ENCODE measurements at places on chromosomes 7 and 10.

- DNase-seq: no peak
Measured at GRCh38 chr7:123355576-123356190, 155.9 kb upstream of the SLC13A1 start.

GRCh38 chr7:68015122-68015977, 1018.7 kb downstream of the TYW1 start:
- no peak for DNase-seq

DNA sequence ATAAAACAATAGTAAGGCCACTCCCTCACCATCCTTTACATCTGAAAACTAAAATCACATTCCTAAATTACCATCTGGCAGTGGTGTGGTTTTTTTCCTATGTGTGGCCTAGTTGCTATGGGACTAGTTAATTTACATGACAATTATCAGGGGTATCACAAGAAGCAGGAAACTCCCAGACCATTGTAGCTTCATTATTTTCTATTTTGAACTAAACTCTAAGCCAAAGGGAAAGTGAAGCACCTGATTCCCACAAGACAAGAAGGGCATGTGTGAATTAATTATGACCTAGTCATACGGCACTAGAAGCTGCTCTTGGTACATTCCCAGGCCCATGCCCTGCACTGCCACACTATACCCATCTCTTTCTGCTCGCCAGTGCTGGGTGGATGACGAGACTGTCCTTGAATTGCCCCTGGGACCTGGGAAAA, 103.4 kb downstream of the ATXN7L1 start:
- DNase-seq: no peak

GRCh38 chr10:44752451-44753441, 158.4 kb upstream of the TMEM72 start:
- DNase-seq: no peak

- DNase-seq: no peak
Measured at GRCh38 chr7:24152877-24153472, 131.0 kb upstream of the NPY start.

DNA sequence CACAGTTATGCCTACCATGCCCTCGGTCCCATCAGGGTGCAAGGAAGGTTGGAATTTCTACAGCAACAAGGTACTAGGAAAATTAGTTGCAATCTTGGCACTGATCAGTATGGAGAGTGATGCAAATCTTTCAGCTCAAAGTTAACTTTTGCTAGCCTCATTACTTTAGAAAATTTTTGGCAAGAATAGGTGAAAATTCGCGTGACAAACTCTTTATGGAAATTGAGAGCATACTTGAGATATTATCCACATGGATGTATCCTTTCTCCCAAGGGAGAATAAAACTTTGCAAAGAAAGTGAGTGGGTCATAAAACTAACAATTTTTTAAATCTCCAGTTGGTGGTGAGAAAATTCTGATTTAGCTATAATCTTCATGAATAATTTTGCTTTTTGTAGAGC, 71.1 kb upstream of the SLC39A12 start:
- no peak for DNase-seq

GRCh38 chr10:110516815-110517492, 19.2 kb downstream of the DUSP5 start:
- no peak for DNase-seq

DNA sequence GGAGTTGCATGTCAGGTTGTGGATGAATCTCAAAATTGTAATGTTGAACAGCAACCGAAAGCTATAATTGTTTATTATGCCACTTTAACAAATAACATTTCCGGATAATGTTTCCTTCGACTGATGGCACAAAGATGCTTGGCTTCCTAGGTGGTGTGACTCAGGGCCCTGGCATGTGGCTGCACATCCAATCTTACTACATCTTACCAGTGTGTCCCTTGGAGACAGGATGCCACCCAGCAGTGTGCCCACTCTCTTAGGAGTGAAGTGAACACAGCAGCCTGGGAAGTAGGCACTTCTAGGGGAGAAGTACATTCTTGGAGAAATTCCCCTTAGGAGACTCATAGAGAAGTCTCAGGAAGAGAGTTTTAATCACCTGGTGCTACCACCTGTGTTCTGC, 33.0 kb upstream of the GPR26 start:
- DNase-seq: no peak

DNA sequence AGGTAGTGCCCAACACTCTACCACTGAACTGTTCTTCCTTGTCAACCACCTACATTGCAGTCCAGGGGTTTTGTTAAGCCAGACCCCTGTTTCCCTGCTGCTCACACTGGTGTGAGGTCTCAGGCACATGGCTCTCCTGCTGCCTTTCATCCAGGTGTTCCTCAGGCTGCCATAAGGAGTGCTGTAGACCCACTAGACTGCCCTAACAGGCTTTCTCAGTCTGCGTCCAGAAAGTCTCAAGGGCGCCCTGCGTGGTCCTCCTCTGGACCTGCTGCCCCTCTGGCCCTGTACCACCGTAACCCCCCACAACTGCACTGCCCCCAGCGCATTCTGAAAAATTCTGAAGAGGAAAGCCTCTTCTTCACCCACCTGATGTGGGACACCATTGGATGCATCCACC, 225.7 kb upstream of the ANKRD30A start:
- DNase-seq: no peak

DNA sequence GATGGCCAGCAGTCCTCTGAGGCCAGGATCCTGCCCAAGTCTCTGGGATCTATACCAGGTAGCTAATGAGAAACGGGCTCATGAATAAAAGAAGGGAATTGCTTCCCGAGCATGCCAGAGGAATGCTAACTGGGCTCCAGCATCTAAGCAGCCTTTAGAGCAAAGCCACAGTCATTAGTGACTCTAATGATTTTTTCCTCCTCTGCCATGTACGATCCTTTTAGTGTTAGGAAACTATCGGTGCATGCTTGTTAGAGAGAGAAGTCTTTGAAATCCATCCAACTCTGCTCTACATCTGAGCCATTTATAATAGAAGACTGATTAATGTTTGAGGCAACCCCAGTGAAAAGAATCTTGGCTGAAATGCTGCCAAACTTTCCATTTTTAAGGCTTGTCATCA, 124.9 kb upstream of the TCERG1L start:
- DNase-seq: no peak

DNA sequence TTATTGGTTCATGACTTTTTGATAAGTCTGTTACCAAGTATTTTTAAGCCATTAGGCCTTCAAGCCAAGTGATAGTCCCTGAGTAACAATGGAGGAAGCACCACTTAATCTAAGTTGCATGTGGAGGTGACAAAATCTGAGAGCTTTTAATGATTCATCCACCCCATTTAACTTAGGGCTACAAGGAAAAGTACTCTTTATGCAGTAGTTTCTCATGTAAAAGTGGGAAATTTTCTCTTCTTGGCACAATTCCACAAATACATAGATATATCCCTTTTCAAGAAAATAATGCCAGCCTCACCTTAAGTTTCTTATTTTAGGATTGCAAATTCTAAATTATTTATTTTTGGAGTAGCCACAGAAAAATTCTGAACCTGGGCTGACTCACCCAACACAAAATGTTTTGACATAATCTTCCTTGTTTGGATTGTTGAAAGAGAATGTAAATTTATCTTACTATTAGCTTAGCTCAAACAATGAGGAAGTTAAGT, 85.7 kb downstream of the SUGCT start:
- DNase-seq: no peak

DNA sequence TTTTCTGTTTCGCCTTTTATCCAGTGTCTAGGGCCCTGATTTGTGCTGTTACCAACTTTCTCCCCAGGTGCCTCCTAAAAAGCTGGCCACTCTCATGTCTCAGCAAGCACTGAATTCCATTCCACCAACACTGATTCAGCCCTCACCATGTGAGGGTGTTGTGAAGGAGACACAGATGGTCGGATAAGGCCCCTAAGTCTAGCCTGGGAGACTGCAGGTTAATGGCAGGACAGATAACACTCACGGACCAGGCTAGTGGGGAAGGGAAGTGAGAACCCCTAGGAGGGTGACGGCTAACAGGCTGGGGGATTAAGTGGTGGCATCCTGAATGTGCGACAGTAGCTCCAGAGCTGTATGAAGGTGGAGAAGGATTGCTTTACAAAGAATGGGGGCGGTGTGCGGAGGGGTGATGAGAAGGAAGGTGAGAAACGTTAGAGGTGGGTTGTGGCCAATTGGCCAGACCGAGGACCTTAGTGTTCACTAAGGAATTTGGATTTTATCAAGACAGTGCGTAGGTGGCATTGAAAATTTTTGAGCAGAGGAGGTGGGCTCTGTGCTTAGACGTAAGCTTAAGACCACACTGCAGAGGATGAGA, 3.8 kb upstream of the DUSP5 start:
- no peak for DNase-seq

GRCh38 chr10:128482052-128482451, 355.8 kb upstream of the MKI67 start:
- no peak for DNase-seq

DNA sequence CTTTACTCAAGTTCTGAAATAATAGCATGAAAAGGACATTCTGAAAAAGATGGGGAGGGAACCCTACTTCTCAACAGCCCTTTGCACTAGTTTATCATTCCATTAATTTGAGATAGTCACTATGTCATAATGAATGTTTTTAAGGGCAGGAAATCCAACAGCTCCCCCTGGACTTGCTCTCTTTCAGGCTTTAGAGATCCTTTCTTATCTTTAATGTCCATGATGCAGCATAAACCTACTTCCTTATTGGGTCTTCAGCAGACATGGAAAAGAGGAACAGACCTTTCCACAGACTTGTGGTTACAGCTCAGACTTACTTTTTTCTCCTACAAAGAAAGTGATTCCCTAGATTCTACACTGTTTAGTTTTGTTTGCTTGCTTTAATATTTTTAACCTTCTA, 87.3 kb downstream of the IDE start:
- DNase-seq: no peak

GRCh38 chr10:59891349-59891748, 15.0 kb downstream of the CCDC6 start:
- no peak for DNase-seq

- DNase-seq: no peak
Measured at GRCh38 chr10:91974960-91975359, 51.4 kb downstream of the BTAF1 start.

GRCh38 chr7:134910214-134910890, 76.0 kb upstream of the AGBL3 start:
- no peak for DNase-seq

DNA sequence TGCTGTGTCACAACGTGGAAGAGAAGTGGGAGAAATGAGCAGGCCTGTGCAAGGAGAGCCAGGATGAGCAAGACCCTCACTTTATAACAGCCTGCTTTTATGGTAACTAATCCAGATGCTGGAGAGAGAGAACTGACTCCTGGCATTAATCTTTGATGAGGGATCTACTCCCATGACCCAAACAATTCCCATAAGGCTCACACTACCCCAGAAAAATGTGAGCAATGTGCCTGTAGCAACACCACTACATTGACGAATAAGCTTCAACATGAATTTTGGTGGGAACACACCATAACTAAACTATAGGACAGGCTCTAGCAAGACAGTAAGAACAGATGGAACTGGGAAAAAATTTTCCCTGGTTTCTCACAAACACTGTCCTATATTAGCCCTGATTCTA, 173.6 kb upstream of the PRSS58 start:
- no peak for DNase-seq

DNA sequence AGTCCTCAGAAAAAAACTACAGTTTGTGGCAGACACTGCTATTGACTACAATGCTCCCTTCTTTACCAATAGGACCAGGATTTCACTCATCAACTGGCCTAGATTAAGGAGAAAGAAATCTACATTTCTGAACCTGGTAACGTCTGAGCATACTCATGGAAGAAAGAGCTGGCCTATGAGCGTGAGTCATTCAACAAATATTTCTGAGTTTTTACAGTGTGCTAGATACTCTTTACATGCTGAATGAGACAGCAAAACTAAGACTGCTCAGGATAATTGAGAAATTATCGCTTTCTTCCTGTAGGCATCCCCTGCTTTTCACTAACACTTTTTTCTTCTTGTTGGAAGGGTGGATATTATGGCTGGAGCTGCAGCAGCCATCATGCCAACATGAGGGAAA, 609.7 kb downstream of the TNS3 start:
- no peak for DNase-seq

DNA sequence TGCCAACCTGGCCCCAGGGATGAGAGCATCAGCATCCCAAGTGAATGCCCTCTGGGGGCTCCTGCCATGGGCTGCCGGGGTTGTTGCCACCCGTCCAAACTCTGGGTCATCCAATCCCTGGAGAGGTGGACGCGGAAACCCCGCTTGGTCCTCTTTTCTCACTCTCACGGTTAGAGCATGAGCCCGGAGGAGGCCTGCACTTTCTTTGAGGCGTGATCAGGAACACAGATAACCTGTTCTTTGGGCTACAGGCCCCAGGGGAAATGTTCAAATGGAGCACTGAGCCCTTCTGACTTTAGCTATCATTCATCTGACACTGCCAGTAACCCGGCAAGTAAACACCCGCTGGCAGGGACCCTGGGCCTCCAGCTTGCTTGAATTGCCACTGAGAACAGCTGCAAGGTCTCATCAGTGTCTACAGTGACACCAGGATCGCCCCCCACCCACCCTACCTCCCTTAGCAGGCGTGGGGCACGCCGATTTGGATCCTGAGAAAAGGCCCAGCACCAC, 29.4 kb upstream of the SLF2 start:
- no peak for DNase-seq

- no peak for DNase-seq
Measured at GRCh38 chr10:62115842-62116241, 152.8 kb downstream of the RTKN2 start.

DNA sequence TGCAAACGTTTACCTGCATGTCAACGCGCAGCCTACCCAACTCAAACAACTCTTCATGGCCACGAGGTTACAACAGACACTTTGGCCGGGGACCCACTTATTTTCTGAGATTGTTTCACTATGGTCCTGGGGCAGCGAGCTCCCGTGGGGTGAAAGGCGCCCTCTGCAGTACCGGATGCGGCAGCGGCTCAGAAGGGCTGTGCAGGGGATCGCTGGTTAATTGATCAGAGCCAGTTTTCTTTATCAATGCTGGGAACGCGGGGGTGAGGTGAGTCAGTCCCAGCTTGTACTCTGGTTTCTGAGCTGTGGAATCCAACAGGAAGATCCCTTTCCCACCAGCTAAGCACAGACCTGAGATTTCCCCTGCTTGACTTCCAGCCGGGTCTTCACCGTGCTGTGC, 366.5 kb upstream of the KLF6 start:
- no peak for DNase-seq

GRCh38 chr10:31646519-31646918, 282.1 kb downstream of the ARHGAP12 start:
- DNase-seq: no peak

- DNase-seq: no peak
Measured at GRCh38 chr10:130989670-130990232, 321.8 kb downstream of the TCERG1L start.
